Brain pericyte (primary cell): ENCODE measurements at places on chromosomes 16 and 17.

DNA sequence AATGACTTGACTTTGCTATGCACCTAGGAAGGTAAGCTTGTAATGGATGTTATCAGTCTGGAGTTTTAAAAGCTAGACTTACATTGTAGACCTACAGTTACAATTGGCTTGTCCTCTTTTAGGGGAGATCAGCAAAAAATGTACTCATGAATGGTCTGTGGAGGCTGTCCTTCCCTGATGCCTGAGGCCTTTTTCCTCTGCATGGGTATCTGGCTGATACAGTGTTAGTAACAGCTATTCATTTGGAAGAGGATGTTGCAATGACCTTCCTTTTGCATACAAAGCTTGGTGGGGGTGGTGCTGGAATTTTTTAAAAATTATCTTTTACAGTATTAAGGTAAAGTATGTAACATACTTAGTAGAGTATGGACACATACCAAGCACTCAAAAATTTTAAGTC is 525.5 kb downstream of the KIF2B start:
- DNase-seq: no peak

DNA sequence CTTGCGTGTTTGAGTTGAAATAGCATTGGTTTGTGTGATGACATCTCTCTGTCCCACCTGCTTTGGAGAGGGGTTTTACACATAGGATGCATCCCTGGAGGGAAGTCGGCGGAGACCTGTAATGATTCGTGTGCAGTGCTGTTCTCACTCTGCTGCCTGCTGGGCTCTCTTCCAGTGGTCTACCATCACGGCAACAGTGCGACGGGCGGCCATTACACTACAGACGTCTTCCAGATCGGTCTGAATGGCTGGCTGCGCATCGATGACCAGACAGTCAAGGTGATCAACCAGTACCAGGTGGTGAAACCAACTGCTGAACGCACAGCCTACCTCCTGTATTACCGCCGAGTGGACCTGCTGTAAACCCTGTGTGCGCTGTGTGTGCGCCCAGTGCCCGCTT is 41.1 kb upstream of the CRISPLD2 start:
- no peak for DNase-seq

DNA sequence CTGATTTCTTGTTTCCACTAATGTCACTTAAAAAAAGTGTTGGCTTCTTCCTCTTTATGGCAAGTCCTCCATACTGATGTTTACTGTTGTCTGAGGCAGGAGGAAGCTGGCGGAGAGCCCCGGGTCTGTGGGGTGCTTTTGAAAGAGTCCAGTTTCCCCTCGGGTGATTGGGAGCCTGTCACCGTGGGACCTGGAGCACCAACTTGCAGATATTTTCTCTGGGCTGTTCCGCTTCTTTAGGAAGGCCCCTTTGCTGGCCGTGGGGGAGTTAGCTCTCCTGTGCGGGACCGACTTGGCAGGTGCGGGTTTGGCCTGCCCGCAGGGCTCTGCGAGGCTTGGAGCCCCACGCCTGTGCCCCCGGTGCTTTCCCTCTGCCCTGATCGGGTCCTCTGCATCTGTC is 3.1 kb downstream of the BANP start:
- no peak for DNase-seq

- DNase-seq: no peak
These were observed 100.9 kb downstream of the AMFR start for GRCh38 chr16:56324406-56324805.

DNA sequence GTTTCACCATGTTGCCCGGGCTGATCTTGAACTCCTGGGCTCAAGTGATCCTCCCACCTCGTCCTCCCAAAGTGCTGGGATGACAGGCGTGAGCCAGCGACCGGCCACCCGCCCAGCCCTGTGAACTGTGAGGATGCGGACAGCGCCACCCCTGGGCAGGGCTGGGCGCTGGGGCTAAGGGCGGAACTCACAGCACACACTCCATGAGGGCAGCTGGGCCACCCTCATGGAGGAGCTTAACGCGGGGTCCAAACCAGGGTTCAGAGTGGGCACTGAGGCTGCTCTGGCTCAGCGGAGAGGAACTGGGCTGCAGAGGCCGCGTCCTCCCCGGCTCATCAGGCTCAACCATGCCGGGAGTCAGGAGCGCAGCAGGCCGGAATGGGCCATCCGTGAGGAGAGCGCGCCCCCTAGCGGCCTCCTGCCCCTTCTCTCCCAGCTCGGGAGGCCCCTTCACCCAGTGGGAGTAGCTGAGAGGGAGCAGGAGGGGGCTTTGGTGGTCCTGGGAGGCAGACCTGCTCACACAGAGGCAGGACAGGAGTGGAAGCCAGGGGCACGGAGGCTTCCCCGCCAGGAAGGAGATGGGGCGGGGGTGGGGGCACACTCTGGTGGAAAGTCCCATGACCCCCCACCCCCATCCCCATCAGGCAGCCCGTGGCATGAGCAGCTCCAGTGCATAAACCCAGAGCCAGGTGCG is 13.8 kb downstream of the CORO7 start:
- no peak for DNase-seq

GRCh38 chr16:81625544-81626153 is 153.4 kb upstream of the PLCG2 start:
- DNase-seq: no peak

DNA sequence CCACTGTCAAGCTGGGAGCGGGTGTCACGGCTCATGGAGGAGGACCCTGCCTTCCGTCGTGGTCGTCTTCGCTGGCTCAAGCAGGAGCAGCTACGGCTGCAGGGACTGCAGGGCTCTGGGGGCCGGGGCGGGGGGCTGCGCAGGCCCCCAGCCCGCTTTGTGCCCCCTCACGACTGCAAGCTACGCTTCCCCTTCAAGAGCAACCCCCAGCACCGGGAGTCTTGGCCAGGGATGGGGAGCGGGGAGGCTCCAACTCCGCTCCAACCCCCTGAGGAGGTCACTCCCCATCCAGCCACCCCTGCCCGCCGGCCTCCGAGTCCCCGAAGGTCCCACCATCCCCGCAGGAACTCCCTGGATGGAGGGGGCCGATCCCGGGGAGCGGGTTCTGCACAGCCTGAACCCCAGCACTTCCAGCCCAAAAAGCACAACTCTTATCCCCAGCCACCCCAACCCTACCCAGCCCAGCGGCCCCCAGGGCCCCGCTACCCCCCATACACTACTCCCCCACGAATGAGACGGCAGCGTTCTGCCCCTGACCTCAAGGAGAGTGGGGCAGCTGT is 11.6 kb downstream of the SLC52A1 start:
- DNase-seq: no peak

GRCh38 chr17:56652628-56653027 is 59.1 kb downstream of the NOG start:
- DNase-seq: no peak

DNA sequence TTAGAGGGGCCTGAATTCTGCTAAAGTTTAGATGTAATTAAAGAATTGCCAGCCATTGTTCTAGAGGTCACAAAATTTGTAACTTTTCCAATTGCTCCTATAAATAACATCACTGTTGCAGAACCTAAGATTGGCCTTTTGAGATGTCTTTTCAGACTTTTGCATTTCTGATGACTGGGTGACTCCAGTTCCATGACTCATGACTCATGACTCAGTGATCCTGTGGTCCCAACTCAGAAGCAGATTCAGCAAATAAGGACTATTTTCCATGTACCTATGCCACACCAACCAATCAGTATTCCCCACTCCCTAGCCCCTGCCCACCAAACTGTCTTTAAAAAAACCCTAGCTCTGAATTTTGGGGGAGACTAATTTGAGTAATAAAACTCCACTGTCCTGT is 740.9 kb downstream of the CDH8 start:
- no peak for DNase-seq

DNA sequence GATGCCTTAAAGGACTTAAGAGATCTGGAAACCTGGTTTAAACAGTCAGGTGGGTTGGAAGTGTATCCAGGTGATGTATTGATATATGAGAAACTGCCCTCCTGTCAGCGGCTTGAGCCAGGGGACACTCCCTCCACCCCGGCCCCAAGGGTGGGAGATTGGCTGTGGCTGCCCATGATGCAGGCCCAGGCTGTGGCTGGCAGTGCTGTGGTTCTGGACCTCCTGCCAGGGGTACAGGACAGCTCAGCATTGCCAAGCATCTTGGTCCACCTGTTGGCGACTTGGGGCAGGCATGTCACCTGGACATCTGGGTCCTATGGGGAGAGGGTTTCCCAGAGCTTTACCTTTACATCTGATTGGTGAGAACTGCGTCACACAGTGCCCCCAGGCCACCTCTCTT is 201.0 kb downstream of the SPECC1 start:
- no peak for DNase-seq

DNA sequence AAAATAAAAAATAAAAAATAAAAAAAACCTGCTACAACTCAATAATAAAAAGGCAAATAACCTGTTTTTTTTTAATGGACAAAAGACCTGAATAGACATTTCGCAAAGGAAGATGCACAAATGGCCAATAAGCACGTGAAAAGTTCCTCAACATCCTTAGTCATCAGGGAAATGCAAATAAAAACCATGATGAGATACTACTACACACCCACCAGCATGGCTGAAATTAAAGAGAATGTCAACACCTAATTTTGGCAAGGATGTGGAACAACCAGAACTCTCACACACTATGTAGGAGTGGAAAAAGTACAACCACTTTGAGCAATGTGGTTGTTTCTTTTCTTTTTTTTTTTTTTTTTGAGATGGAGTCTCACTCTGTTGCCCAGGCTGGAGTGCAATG is 24.6 kb downstream of the COG7 start:
- no peak for DNase-seq

DNA sequence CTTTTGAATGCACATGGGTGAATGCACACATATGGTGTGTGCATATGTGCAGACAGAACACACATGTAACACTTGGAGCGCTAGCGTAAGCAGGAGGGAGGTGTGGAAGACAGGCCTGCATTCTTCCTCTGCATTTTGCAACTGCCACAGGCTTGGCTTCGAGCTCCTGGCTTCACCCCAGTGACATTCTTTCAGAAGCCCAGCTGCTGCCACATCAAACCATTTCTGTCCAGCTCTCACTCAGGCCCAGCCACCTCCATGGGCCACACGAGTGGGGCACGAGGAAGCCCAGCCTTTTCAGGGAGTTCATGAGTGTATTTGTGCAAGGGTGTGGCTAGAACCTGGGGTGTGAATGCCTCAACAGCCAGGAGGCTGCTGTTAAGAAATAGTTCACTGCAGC is 18.8 kb downstream of the LGALS3BP start:
- no peak for DNase-seq

DNA sequence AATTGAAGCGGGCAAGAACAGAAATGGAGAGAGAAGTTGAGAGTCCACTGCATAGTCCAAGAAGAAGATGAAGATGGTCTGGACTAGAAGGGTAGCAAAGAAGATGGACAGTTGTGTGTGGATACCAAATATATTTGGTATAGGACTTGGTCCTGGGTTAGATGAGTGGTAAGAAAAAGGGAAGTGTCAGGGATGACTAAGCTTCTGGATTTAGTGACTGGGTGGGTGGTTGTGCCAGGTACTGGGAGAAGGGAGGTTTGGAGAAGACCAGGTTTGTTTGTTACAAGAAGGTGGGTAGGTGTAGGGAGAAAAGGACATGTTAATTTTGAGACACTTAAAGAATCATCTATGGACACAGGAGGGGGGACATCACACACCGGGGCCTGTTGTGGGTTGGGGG is 5.4 kb downstream of the VMP1 start:
- no peak for DNase-seq
